NCI-H146 (cell line): ENCODE measurements at places on chromosomes 12 and 14.

DNA sequence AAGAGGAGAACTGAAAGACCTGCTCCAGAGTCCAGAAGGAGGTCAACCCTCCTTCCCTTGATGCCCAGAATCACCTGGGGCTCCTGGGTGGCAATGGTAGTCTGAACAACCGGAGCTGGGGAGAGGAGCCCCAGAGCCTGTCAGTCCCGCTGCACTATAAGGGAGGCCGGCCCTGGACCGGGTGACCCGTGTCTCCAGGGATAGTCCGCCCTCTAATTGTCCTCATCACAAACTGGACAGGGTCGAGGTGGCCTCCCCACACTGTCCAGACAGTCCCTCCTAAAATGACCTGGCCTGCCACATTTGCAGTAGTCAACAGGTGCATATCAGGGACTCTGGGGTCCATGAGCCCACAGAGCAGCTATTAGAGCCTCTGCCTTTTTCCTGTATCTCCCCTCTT is 43.2 kb downstream of the HSD17B6 start:
- DNase-seq = no peak

- no peak for DNase-seq
These were observed 177.3 kb downstream of the SLC15A5 start for GRCh38 chr12:16100206-16100605.

DNA sequence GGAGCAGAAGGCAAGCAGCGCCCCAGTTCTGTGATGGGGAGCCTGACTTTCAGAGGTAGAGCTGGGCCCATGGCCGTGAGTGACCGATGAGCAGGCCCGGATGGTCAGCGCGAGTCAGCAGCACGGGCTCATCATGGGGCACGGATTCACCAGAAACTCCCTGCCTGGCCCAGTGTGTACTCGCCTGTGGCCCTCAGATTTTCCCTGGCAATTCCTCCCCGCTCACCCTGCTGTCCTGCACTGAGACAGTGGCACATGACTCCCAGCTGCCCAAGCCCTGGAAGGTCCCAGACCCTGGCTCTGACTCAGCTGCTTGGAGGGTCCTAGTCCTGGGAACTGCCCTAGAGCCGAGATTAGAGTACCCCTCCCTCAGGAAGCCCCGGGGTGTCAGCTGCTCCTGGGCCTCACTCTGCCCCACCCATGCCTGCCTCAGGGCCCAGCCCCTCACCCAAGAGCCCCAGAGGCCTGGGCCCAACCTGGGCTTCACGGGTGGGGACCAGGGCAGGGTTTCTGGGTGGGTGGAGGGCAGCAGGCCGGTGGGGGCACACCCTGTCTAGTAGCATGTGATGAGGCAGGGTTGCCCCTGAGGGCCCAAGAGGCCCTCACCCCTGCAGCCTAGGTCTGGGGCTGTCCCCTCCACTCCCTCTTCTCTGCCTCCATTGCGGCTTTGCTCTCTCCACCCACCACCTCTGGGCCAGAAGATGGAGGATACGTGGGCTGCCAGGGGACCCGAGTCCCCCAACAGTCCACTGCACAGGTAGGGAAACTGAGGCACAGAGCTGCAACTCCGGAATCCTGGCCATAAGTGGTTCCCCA is 8.4 kb downstream of the TRMT61A start:
- no peak for DNase-seq

DNA sequence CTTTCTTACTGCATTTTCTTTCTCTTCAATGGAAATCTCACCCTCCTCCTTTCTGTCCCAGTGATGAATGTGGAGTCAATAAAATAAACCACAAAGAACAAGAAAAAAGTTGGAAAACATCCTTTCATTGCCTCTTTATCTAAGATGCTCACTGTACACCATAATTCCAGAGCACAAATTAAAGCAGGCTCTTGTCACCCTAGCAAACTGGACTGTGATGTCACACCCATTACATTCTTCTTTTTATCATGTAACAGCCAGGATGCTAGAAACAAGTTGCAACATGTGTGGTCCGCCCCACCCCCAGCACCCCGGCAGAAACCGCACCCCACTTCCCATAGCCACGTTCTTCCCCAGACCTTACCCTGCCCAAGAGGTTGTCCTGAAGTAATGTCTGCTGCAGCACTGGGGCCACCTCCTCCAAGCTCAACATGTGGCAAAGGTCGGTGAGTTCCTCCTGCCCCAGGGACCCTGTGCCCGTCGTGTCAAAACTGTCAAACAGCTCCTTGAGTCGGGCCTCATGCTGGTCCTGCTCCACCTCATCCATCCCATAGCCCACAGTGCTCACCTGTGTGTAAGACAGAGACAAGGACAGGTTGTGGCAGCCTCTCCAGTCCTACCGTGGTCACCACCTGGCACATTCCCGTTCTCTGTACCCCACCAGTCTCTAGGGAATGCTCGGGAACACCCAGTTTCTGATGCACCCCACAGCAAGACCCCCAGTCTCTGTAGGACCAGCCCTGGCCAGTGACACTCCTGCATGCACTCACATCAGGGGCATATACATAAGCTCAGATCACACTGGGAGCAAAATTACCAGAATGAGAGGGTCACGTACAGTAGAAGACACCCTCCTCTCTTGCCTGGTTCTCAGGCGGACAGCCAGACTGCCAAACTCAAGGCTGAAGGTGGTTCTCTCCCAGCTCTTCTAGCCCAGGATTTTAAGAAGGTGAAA is 9.2 kb downstream of the NIN start:
- no peak for DNase-seq

- DNase-seq = no peak
These were observed 151.9 kb downstream of the SSPN start for GRCh38 chr12:26347300-26347699.

- no peak for DNase-seq
These were observed 23.0 kb upstream of the TC2N start for GRCh38 chr14:91890291-91890749.

- no peak for DNase-seq
These were observed 412.5 kb downstream of the RMST start for GRCh38 chr12:97875064-97875463.

- DNase-seq = no peak
These were observed 101.1 kb downstream of the CRACR2A start for GRCh38 chr12:3651585-3652424.

- no peak for DNase-seq
These were observed 202.7 kb upstream of the BCL2L14 start for GRCh38 chr12:11868027-11868426.

- no peak for DNase-seq
These were observed 52.5 kb upstream of the RIN3 start for GRCh38 chr14:92460916-92461579.

GRCh38 chr14:75562489-75562888 is 15.9 kb upstream of the FLVCR2 start:
- no peak for DNase-seq

DNA sequence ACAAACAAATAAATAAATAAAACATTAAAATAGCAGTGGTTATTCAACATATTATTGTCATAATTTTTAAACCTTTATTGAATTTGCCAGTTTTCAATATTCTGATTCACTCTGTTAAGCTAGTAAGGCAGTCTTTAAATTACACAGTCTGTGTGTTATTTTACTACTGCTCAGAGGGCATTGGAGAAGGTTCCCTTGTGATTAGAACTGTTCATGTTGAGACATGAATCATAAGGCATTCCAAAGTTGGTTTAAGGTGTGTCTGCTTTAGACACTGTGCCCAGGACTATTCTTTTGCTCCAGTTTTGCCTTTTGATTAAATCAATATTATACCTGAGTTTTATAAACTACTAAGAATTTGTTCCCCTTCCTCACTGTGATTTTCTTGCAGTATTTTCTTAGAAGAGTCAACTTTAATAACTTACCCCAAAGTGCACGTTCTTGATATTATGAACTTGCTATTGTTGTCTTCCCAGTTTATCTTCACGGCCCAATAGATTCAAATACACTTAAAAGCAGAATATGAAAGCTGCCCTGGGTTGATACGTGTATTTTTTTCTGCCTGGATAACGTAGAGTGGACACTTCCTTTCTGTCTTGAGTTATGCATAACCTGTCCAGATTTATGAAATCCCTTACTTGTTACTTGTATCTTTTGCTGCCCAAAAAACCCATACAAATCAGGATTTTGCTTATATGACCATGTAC is 105.3 kb upstream of the BCAT1 start:
- no peak for DNase-seq

DNA sequence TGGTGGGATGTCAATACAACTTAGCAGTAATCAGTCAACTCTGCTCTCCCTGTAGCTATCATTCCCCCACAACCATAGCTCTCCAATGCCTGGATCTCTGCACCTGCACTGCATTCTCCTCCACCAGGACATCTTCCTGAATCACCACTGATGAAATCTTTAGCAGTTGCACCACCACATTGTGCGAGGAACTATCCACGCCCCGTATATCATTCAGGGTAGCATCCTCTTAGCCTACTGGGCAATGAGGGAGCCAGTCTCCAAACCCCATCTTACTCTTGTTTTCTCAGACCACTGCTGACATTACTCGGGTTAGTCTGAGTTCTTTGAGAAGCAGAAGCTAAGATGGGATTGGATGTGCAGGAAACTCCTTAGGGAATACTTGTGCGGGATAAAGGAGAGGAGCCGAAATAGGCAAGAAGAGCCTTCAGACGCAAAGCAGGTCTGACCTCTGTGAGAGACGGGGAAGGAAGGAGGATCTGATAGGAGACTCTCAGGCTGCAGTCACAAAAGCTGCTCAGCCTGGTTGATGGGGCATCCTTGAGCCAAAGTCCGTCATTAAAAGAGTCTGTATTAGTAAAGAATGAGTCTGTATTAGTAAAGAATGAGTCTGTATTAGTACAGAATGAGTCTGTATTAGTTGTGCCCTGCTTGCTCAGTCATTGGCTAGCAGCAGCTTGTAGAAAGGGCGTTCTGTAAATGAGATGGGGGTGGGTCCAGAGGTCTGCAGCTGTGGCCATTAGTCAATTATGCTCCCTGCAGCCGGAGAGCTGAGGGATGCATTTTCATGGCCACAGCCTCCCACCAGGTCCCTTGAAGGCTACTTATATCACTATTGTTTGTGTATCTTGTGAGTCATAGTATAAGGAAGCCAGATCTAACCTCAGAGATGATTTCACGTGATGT is 49.6 kb upstream of the RASSF3 start:
- peak; percentile 32 for DNase-seq

- DNase-seq = no peak
These were observed 155.3 kb downstream of the PHETA1 start for GRCh38 chr12:111213561-111213960.

- DNase-seq = peak; percentile 63
These were observed 807 bp downstream of the B4GALNT3 start for GRCh38 chr12:460261-461230.

- no peak for DNase-seq
These were observed 311.5 kb upstream of the OR4E1 start for GRCh38 chr14:21985081-21985480.
